Daoy (cell line): ENCODE measurements at places on chromosomes 5 and 9. TPM values are rescaled to one million over a fixed set of nuclear protein-coding genes. Genes with fewer than 3 reads are reported as not detected.

GALNT12 gene
- total RNA-seq = 5.3 TPM in 2 replicates

SLC12A2 gene
- 24.6 and 46.6 TPM in 2 replicates for total RNA-seq

SLC25A2 gene
- total RNA-seq = 0.11 and 1.8 TPM in 2 replicates

WNK2 gene
- 1.4 and 2.8 TPM in 2 replicates for total RNA-seq

GNPDA1 gene
- 43.5 and 68.6 TPM in 2 replicates for total RNA-seq

MYORG gene
- 0.36 and 0.86 TPM in 2 replicates for total RNA-seq

ANKHD1 gene
- 45.8 and 67.5 TPM in 2 replicates for total RNA-seq

ERCC6L2 gene
- 43.0 and 51.1 TPM in 2 replicates for total RNA-seq

LAMC3 gene
- total RNA-seq = 2.5 and 3.8 TPM in 2 replicates

FRMPD1 gene
- total RNA-seq = 0.03 and 0.06 TPM in 2 replicates

CTXN3 gene
- total RNA-seq = not detected in 2 replicates

PCDHGC5 gene
- total RNA-seq = 0.06 and 0.09 TPM in 2 replicates

ENC1 gene
- total RNA-seq = 66.7 and 74.6 TPM in 2 replicates

SLC6A3 gene
- total RNA-seq = not detected in 2 replicates

HNRNPA0 gene
- total RNA-seq = 15.0 and 17.4 TPM in 2 replicates

RC3H2 gene
- total RNA-seq = 35.9 and 36.3 TPM in 2 replicates

DOCK8 gene
- total RNA-seq = 1.0 and 1.3 TPM in 2 replicates

ACTL7A gene
- total RNA-seq = not detected in 2 replicates

UGT3A2 gene
- 1.3 TPM in 1 of 2 replicates, not detected in the other for total RNA-seq

FGD3 gene
- total RNA-seq = 0.06 and 0.65 TPM in 2 replicates

PCDHGB4 gene
- 0.06 and 0.09 TPM in 2 replicates for total RNA-seq

TAF1L gene
- total RNA-seq = 0.03 and 0.23 TPM in 2 replicates

SNAPC4 gene
- 15.5 and 19.9 TPM in 2 replicates for total RNA-seq

CDKN2B gene
- not detected in 2 replicates for total RNA-seq

LRRTM2 gene
- 0.51 and 2.2 TPM in 2 replicates for total RNA-seq

CDO1 gene
- total RNA-seq = 10.7 and 15.9 TPM in 2 replicates

ADAMTSL1 gene
- total RNA-seq = 12.7 and 16.6 TPM in 2 replicates

DMRT2 gene
- total RNA-seq = 14.4 and 15.4 TPM in 2 replicates

SV2C gene
- total RNA-seq = 0.03 and 0.11 TPM in 2 replicates

LECT2 gene
- not detected in 2 replicates for total RNA-seq

OMD gene
- total RNA-seq = not detected in 2 replicates

PALM2AKAP2 gene
- total RNA-seq = 26.9 and 27.4 TPM in 2 replicates

PCDHB9 gene
- total RNA-seq = 0.40 and 1.6 TPM in 2 replicates

CLTB gene
- 98.5 and 104 TPM in 2 replicates for total RNA-seq

GABRA6 gene
- not detected in 2 replicates for total RNA-seq
